ENCODE measurements at places on chromosomes 5 and 9. TPM values are rescaled to one million over a fixed set of nuclear protein-coding genes. Genes with fewer than 3 reads are reported as not detected.

TMEM232 gene
- total RNA-seq = 25.7 TPM

SUSD1 gene
- total RNA-seq = 63.6 TPM

FOXD4 gene
- 1.2 TPM for total RNA-seq

PLCXD3 gene
- total RNA-seq = 9.8 TPM

NR5A1 gene
- not detected for total RNA-seq

OR1J2 gene
- not detected for total RNA-seq
